ENCODE measurements at places on chromosomes 3 and 15.
A peak's percentile ranks its signal among the peaks of the same experiment; 100 is the strongest.

GRCh38 chr15:63238796-63239195 is 38.6 kb upstream of the APH1B start:
- no peak for DNase-seq

- DNase-seq, result no peak
These were observed 196.9 kb upstream of the PRICKLE2 start for GRCh38 chr3:64422192-64422591.

DNA sequence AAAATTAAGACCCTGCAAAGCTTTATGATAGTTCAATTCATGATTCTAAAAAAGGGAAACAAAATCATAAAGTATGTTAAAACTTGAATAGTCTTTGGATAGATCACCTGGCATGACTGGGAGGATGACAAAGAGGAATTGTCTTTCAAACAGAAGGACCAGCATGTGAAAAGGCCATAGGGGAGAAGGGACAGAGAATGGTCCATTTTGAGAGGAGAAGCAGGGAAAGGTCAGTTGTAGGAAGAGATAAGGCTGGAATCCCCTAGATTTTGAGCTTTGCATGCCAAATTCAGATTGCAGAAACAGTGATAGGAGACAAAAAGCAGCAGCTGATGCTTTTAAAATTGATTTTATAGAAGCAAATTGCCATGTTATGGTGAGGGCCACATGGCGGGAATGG is 12.7 kb downstream of the PROS1 start:
- no peak for DNase-seq

DNA sequence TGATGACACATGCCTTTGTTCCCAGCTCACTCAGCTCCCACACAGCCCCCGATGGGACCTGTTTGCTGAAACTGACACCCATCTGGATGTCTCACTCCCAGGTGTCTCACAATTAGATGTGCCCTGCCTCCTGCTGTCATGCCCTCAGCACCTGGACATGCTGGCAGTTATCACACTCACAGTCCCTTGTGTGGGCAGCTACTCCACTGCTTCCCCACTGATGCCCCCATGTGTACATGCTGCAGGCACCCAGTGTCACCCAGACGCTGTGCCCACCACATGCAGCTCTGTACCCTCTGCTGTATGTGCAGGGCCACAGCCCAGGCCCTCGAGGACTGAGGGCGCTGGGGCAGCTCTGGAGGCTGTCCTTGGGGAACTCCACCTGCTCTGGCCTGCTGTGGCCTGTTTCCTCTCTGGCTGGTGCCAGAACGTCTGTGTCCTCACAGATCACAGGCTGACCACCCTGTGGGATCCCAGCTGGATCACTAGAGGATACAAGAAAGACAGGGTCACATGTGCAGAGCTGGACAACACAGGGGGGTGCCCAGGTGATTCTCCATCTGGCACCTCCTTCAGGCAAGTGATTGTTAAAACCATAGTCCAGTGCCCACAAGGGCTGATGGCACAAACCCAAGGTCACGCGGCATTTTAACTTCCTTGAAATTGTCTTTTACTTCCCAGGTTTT is 14.0 kb downstream of the C3orf22 start:
- no peak for DNase-seq

DNA sequence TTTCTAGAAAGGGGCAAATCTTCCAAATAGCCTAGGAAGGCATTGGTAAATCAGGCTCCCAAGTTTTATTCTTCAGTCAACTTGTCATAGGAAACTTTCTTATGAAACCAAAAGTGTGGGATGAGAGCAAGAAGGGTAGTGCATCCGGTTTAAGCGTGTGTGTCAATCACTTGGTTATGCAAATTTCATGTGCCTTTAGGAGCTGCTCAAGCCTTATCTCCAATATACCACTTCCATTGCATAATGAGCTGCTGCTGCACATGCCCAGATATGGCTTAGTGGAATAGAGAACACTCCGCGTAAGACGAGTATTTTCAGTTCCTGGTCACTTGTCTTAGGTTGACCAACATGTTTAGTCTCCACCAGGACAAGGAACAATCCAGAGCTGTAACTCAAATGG is 242.1 kb downstream of the CBLB start:
- DNase-seq, result no peak

DNA sequence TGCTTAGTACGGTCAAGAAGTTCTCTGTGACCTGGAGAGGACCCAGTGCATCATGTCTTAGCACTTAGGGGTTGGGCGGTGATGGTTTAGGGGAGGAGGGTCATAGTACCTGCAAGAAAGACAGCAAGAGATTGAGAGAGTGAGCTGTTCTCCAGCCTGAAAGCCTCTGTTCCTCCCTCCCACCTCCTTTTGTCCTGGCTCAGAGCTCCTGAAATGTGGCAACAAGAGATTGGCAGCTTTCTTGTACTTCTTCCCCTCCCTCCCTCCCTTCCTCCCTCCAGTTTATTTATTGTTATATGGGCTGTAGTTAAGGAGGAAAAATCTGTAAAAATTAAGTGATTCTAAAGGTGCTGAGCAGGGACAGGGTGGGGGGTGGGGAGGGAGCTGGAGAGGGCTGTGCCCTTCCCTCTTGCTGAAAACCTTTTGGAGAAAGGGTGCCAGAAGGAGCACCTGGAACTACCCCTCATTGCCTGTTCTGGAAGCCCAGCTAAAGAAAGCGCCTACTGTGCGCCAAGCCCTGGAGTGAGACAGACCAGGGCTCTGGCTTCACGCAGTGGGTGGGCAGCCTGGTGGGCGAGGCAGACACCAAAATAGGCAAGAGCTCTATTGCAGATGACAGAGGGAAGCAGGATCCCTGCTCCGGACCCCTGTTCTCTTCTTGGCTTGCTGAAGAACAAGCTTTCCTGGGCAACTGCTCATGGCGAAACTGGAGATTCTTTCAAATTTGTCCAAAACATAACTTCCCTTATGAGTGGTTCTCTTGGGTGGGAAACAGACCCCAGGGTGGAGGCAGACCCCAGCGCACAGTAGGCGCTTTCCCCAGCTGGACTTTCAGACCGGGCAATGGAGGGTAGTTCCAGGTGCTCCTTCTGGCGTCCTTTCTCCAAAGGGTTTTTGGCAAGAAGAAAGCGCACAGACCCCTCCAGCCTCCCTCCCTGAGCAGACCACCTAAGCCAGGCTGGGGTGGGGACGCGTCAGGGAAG is 35.6 kb downstream of the LINGO1 start:
- no peak for DNase-seq

DNA sequence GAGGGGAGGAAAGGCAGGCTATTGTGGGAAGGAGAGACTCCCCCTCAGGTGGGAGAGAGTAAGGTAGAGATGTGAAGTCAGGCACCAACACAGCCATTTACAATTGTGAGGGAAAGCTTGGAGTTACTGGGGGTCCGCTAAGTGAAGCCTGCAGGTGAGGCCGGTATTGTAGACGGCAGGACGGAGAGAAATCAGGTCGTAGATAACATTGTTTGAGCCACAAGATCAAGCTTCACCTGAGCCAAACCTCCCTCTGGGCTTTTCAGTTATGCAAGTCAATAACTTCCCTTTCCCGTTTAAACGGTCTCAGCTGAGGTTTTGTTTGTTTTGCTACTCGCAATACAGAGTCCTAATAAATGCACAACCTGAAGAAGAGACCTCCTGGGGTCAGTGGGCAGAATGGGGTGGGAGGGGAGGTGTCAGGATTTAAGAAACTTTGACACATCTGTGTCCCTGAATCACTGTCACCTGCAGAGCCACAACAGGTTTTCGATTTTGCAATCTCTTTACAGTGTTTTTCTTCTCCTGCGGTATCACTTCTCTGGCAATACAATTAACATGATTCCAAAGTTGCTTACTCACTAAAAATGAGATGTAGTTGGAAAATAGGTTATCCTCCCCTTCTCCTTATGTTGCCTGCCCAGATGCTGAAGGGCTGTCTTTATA is 72.0 kb upstream of the GLCE start:
- no peak for DNase-seq

DNA sequence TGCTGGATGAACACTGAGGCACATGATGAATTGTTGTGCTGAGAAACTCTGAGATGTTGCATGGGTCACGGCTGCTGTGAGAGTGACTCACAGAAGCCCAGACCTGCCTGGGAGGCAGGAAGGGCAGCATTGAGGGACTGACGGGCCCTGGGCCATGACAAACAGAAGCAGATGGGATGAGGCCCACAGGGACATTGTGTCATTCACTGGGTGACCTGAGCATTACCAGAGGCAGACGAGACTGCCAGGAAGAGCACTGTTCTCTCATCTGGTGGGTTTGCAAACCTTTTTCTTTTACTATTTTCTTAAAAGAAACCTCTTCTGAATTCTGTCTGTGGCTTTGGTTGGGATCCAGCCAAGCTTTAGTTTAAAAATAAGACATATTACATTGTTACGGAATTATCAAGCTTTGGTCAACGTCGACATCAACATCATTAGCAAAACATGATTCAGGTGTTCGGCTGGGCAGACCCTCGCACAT is 67.8 kb downstream of the BDH1 start:
- DNase-seq, result no peak

- DNase-seq, result peak; percentile 80
These were observed 11.3 kb upstream of the IQGAP1 start for GRCh38 chr15:90376789-90377188.

- DNase-seq, result no peak
These were observed 216.4 kb downstream of the TIGIT start for GRCh38 chr3:114510201-114510600.

DNA sequence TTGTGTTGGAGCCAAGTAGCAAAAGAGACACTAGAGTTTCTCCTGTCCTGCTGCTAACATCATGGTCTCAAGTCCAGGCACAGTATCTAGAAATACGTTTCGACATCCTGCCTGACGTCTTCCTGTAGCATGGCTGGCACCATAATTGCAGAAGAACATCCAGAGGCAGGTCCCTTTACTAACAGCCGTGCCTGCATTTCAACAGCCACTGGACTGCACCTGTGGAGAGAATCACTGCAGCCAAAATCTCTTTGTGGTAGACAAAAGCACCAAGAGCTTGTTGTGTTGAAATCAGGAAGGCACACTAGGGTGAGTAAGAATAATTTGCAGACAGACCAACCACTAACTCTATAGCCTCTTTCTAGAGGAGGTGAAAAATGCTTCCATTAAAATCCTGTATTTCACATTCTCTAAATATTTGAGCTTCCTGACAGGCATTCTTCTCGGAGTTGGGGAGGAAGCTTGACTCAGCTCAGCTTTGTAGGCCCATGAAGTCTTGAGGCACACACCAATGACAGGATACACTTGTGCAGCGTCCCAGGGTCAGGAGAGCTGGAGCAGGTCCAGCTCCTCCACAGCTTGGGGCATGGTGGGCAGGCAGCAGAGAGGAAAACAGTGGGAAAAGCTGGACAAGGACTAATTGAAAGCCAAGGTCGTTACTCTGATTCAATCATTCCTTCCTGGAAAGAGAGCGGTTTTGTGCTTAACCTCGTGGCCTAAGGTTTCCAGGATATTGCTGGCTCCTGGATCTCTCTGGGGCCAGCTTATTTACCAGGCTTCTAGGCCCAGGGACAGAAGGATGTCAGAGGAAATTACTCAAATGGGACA is 244.9 kb downstream of the FAM43A start:
- DNase-seq, result peak; percentile 13

- DNase-seq, result no peak
These were observed 110.2 kb upstream of the NLGN1 start for GRCh38 chr3:173287361-173287760.

DNA sequence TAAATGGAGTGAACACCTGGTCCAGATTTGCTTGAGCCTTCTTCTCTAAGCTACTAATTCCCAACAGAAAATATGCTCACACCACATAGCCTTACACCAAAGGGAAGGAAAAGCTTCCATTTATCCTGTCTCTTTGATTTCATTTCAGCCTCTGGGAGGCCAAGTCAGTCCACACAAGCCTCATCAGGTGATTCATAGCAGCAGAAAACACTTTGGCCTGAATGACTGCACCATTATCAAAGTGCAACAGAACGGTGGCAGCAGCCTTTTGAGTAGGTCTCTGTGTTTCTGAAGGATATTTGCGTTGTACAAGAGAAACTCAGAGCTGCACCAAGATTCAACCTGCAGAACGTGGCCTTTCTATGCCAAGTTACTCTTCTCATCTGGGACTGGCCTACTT is 46.6 kb upstream of the SNRK start:
- no peak for DNase-seq

DNA sequence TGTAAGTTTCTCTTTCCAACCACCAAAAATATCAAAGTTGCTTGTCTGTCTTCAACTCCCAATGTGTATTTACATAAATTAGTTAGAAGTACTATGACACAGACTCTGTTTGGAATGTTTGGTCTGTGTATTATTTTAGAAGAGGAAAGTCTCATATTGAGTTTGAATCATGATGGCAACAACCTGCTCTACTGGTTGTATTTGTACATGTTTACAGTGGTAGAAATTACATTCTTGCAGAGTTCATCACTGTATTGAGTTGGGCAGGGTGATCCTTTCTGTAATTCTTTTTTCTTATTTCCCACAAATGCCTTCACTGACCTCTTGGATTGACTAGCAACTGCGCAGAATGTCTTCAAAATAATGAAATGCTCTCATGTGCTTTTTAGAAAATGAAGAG is 149.6 kb downstream of the CHL1 start:
- no peak for DNase-seq

GRCh38 chr15:56469483-56469882 is 4.5 kb upstream of the MNS1 start:
- no peak for DNase-seq

DNA sequence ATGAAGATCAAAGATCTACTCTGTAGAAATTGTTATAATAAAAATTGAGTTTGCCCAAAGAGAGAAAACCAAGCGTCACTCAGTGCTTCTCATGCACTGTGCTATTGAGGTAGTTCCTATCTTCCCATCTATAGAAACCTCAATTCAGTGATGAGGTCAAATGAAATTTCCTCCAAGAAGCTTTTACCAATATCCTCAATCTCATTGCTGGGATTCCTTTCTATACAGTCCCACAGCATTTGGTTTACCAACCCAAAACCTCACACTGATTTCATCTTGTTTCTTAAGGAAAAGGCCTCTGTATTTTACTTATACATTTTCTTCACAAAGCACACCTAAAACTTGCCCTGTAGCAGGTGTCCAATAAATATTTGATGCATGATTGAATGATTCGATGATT is 147.2 kb downstream of the ALCAM start:
- DNase-seq, result no peak

DNA sequence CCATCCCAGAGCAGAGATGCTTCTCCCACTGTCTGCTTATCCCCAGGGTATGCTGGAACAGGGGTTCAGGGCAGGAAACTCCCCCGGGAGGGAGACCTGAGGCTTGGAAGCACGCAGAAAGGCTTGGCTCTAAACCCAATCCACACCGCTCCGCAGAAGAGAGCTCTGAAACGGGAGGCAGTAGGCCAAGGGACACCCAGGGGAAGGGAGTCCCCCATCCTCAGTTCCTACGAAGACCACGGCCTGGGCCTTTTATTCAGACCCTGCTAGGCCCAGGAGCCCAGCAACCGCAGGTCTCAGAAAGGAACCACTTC is 1.8 kb upstream of the HAPLN3 start:
- no peak for DNase-seq

GRCh38 chr3:55296030-55296429 is 191.1 kb downstream of the WNT5A start:
- no peak for DNase-seq

- DNase-seq, result no peak
These were observed 39.2 kb upstream of the BCL2A1 start for GRCh38 chr15:80010131-80010673.

Data from CD4-positive, alpha-beta T cell treated with Interleukin-1 beta for 1 hour (primary cell).